ENCODE measurements at places on chromosomes 6 and 20.

GRCh38 chr6:28137505-28137981 is 4.1 kb upstream of the ZKSCAN8 start:
- no peak for DNase-seq

DNA sequence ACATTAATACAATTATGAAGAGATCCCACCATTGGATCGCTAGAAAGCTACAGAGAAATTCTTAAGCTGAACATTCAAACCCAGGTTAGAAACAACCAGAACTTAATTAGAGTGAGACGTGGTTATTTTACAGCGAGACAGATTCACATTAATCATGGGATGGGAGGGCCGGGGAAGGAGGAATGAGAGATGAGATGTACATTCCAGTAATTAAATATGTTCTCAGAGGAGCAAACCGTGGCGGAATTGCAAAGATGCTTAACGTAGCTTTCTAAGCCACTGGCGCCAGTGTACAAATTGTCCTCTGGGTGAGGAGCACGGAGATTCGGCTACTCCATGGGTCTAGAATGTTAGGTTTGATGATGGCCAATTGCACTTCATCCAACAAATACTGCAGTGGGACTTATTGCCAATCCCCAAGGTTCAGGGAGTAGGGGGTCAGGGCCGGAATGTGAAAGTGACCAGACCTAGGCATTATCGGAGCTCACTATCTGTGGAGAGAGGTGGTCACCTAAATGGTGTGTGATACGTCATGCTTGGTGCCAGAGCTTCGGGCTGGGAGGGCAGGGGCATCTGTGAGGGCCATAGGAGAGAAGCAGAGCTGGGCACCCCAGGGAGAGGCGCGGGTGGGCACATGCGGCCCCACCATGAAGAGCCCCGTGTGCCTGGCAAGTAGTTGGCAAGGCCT is 114.7 kb downstream of the EDN3 start:
- DNase-seq = no peak

DNA sequence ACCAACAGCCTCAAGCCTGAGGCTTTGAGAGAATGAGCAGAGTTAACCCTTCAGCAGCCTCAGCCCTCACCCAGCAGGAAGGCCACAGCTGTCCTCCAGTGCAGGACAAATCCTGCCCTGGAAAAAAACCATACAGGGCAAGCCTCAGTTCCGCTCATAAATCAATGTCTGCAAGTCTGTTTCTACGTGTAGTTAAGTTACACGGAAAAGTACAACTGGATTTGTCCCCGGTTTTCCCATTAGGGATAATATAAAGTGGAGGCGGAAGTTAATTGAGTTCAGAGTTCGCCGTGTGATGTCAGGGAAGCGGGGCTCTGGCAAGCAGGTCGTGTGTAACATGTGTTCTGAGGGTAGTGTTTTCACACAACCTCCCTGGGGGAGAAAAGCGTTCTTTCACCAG is 44.2 kb upstream of the EYA2 start:
- no peak for DNase-seq

DNA sequence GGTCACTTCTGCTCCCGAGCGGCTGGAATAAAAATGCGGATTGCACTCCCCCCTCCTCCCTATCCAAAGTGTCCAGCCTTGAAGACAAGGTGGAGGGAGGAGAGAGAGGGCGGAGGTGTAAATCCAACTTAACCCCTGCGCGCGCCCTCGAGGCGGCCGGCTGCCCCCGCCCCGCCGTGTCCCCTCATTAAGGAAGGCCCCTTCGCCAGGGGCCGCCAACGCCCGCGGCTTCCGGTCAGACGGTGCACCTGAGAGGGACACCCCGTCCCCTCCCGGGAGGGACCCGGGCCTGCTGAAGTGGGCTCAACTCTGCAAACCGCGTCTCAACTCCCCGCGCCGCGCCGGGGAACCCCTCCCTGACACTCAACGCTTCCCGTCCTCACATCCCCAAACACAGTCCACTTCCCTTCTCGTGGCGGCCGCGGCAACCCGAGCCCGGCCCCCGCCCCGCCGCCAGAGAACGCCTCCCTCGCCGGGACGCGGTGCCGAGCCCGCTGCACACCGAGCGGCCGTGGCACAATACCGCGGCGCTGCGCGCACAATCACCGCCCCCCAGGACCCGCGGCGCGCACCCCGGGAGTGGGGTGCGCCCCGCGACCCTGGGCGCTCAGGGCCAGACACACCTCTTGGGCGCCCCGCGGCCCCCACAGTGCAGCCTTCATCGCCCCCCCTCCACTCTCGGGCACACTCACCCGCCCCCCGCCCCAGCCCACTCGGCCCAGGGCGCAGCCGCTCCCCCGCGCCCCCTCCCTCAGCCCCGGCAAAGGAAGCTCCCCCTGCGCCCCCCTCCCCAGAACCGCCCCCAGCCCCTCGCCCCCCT is 102.5 kb downstream of the NOL4L start:
- DNase-seq = no peak

DNA sequence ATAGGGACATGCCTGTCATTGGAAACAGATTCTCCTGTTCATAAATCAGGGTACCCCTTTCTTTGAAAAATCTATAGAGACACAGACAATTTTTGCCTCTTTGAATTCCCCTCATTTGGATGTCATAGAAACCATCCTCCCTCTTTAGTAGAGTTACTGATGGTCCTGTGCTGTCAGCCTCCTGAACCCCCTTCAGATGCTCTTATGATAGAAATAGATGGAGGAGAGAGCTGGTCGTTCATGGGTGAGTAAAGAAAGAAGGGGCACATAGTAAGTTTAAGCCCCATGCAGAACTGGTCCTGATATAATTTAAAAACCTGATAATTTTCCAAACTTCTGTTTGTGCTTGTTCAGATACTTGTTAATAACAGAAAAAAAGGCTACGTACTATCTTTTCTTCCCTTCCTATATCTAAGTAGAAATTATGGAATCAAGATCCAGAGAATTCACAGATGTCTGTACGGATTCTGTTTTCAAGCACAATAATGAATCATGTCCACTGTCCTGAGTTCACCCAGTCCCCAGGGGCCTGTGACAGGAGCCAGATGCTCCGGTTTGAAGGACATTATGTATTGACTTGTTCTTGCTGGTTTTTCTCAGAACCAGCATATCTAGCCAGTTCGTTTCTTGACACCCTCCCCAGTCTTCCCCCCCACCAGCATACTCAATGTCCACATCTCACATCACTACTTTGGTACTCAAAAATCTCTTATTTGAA is 78.1 kb downstream of the NCOA7 start:
- DNase-seq = no peak

GRCh38 chr6:33705955-33706725 is 5.4 kb downstream of the UQCC2 start:
- DNase-seq = no peak

DNA sequence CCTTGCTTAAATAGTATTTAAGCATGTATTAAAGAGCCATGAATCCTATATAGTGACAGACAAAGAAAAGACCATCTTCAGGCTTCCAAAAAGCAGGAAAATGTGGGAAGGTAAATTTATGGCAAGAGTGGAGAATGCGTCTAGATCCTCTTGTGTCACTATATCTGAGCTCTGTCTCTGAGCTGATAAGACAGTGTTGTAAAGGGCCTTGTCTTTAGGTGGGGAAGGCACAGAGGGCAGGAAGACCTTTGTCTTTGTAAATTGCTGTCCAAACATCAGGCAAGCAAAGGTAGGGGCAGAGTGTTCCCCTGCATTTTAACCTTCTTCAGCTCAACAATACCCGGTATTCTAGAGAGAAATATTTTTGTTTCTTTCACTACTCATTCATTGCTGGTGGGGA is 33.9 kb upstream of the MBOAT1 start:
- DNase-seq = no peak

- DNase-seq = no peak
These were observed 38.0 kb upstream of the HSF2 start for GRCh38 chr6:122361314-122361979.

GRCh38 chr6:71248306-71248765 is 40.3 kb upstream of the OGFRL1 start:
- no peak for DNase-seq

GRCh38 chr6:151063352-151063751 is 176.4 kb upstream of the AKAP12 start:
- no peak for DNase-seq

GRCh38 chr6:166989427-166990032 is 9.7 kb upstream of the CEP43 start:
- DNase-seq = no peak

GRCh38 chr6:131782764-131783163 is 25.1 kb upstream of the ENPP1 start:
- no peak for DNase-seq

DNA sequence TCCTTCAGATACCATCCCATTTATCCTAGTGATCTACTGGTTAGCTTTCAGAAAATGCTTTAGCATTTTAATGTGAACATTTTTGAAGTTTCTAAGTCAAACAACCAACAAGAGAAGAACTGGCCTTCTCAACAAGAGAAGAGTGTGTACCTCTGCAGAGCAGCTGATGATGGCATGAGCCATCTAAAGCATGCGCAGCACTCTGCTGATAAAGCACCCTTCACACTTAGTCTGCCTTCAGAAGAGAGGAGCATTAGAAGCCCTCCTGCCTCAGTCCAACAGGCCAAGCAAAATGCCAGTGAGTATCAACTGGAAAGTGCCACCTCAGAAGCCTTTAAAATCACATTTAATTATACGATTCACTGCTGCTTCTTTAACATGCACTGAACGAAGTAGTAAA is 169.2 kb downstream of the BTBD9 start:
- DNase-seq = no peak

GRCh38 chr6:126614642-126615504 is 275.0 kb downstream of the CENPW start:
- DNase-seq = no peak

DNA sequence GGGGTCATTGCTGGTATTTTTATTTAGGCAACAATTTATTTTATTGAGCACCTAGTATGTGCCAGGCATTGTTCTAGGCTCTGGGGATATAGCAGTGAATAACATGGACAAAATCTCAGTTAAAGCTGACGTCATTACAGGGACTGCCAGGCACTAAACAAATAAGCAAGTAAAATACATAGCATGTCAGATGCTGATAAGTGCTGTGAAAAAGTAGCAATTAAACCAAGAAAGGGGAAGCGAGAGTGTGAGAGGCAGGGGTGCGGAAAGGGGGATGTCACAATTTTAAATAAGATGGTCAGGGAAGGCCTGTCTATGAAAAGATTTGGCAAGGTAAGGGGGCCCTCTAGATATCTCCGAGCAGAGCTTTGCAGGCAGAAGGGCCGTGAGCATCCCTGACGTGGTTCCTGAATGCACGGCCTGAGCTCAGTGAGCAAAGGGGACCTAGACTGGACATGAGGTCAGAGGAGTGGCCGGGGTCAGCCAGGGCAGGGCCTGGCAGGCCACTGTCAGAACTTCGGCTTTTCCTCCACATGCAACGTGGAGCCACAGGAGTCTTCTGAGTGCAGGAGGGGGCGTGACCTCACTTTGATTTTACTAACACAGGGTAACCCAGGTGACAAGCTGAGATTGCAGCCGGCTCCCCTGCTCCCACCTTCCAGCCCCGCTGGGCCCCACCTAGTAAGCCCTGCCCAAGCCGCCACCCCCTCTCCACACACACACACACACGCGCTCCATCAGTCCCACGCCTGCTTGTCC is 24.2 kb upstream of the SIRPA start:
- no peak for DNase-seq

DNA sequence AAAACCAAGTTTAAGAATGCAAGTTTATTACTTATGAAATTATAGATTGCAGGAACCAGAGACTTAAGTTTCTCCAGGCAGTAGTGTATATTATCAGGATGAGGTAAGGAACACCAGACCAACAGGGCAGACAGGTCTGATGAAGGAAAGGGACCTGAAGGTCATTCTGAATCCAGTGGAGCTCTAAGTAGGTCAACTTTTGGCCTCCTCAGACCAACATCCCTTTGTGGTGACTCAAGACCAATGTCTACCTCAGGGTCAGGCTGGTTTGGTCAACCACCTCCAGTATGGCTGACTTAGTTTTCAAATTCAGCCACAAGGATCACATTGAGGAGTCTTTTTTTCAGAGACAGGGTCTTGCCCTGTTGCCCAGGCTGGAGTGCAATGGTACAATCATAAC is 38.7 kb upstream of the TFAP2A start:
- no peak for DNase-seq

GRCh38 chr6:37362101-37362828 is 8.5 kb downstream of the RNF8 start:
- no peak for DNase-seq

GRCh38 chr6:20056350-20056992 is 155.8 kb downstream of the MBOAT1 start:
- DNase-seq = no peak

DNA sequence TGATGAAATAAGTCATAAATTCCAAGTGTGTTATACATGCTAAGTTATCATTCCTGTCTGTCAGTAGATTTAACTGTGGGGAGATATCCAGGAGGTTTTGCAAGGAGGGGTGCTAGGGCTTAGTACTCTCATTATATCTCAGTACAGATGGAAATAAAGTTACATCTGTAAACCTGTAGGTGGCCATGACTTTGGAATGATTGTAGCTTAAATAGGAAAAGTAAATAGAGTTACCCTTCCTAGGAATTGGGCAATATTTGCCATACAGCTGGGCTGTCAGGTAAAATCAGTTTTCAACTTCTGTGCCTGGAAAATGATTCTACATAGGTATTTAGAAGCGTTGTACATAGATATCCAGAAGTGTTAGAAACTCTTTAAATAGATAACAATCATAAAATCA is 19.8 kb upstream of the TGM3 start:
- no peak for DNase-seq

GRCh38 chr20:54464003-54464402 is 11.4 kb upstream of the DOK5 start:
- no peak for DNase-seq

DNA sequence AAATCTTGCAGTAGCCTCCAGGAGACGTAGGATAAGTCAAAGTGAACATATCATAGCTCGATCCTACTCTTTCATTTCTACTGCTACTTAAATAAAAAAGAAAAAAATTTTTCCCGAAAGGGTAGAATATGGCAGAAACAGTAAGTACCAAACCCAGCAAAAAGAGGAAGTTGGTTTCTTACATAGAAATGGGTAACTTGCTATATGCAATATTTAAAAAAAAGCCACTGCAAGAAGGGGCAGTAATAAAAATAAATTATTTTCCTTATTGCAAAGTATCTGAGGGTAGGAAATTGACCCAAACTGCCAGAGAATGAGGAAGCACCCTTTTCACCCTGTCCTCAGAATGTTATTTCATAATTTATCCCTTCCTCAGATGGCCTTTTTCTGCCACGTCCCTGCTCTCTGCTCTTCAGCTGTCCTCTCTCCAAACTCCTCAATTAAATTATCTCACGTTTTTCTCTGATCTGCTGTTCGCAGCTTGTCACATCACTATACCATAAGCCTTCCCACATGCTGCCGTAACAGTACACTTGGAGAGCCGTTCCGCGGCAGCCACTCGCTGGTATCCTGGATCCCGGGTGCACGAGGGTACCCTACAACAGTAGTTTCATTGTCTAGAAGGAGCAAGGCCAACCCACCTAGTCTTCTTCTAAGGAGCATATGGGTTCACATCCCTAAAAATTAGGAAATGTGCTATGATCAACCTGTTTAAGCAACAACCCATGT is 149.6 kb downstream of the BACH2 start:
- no peak for DNase-seq

DNA sequence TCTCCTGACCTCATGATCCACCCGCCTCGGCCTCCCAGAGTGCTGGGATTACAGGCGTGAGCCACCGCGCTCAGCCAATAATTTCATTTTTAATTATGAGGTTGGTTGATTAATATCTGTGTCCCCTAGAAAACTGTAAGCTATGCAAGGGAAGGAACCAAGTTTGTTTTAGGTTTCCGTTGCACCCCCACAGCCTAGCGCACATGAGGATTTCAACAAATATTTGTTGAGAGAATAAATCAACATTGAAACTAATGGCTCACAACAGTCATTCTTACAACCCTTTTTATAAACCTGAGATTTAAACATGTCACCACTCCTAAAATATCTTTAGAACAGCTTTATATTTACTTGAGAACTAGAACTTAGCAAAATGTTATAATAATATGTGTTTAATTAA is 114.0 kb upstream of the CARMIL1 start:
- no peak for DNase-seq
